Panc1 (cell line): ENCODE measurements at places on chromosomes 5 and 9.
A peak's percentile ranks its signal among the peaks of the same experiment; 100 is the strongest.

- no peak for DNase-seq
Observed at GRCh38 chr5:169706071-169706470, 69.0 kb downstream of the DOCK2 start.

DNA sequence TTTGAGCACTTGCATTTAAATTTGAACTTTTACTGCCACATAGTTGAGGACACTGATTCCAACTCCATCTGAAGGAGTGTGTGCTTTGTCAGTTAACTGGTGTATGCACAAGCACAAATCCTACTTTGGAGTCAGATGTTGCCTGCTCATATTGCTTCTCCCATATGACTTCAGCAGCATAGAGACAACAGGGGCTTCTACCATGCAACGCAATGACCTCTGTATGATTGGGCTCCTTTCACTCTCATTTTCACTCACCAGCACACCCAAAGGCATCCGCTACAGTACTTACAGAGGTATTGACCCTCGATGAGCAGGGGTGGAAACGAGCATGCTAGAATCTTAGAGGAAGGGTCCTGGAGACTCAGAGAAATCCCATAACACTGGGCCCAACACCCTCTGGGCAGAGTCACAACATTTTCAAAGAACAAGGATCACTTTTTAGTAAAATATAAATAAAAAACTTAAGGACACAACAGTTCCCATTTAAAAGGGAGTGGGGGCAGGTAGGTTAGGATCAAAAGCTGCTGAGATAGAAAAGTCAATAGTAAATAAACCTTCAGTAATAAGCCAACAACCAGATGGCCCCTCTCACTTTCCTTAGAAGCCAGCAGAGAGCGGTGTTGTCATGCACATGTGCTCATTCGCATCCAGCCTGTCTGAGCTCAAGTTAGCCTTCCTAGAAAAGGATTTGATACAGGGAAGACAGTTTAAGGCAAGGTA lies 203.8 kb downstream of the SNCAIP start:
- peak; percentile 45 for DNase-seq

DNA sequence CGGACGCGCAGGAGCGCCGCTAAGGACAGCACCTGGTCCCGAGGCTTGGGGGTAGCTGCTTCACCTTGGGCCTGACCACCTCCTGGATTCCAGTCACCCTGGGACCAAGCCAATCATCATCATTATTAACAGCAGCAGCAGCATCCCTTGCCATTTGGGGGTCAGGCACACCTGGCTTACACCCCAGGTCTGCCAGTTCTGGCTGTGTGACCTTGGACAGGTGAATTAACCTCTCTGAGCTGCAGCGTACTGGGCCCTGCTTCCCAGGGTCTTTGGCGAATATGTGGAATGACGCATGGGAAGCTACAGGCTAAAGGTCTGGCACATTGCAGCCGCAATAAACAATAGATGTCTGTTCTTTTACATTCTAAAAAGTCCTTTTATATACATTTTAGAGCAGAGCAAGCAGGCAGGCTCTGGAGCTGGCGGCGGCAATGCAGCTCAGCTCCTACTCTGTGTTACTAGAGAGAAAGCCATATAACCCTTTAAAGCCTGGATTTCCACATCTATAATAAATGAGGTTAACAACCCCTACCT lies 97.8 kb upstream of the CPLX2 start:
- DNase-seq, result no peak

DNA sequence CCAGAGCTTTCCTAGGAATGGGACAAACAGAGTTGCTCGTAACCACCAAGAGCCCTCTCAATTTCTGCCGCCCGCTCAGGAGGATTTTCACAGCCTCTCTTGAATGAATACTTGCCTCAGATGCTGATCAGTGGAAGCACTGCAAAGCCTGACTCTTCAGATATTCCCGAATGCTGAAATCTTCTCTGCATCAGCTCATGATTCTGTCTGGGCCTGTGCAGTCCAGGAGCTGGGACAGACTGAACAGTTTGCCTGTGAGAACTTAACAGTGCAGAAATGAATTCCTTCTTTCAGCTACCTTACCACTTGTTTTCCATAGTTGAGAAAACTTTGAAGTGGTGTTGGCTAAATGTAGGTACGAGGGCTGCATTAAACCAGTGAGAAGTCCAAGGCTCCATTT lies 17.1 kb downstream of the ZNF462 start:
- no peak for DNase-seq

- no peak for DNase-seq
Observed at GRCh38 chr5:150653145-150653761, 7.8 kb upstream of the MYOZ3 start.

DNA sequence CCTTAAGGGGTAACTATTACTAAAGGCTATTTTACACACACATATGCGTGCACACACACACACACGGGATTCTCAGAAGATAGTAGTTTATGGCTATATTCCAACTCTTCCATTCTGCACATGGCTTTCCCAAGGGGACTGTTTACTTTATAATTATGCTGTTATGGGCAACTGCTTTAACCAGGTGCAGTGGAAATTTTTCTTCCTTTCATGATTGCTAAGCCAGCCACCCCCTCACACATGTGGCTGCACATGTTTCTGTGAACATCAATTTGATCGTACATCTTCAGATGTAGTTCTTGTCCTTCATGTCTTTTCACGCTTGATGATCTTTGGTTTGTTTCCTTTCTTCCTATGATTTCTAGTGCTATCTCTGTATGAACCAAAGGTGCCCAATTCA lies 37.0 kb downstream of the MRPS30 start:
- no peak for DNase-seq

DNA sequence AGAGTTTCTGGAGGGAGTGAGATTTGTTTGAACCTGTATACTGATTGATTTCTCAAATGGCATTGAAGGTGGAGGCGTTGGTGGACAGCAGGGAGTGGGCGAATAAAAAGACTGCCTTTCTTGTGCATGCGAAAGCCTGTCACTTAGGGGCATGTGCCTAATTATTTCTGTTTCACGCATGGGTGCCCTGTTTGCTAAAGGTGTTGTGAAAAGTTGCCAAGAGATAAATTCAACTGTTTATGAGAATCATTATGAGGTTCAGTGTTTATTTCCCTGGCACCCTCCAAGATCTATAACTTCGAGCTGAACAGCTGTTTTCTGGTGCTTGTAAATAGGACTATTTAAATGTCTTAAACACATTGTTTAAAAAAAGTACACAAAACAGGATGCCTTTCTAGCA lies 67.4 kb upstream of the DMRTA1 start:
- DNase-seq, result no peak

DNA sequence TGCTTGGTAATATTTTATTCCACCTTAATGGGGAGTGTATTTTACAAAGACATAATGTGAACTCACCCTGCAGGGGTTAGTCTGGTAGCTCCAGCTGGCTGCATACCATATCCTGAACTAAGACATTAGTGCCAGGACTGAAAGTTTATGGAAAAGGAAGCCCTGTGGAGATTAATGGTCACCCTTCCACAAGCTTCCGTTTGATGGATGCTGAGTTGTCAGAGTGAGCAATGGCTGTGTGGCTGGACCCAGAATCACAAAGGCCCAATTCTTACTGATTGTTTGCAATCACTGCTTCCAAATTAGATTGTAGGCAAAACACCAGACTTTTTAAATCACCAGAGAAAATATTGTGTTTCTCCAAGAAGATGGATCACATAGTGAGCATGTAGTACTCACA lies 90.1 kb upstream of the TRPC7 start:
- no peak for DNase-seq

- DNase-seq, result no peak
Observed at GRCh38 chr9:94929369-94929756, 202.9 kb downstream of the AOPEP start.

DNA sequence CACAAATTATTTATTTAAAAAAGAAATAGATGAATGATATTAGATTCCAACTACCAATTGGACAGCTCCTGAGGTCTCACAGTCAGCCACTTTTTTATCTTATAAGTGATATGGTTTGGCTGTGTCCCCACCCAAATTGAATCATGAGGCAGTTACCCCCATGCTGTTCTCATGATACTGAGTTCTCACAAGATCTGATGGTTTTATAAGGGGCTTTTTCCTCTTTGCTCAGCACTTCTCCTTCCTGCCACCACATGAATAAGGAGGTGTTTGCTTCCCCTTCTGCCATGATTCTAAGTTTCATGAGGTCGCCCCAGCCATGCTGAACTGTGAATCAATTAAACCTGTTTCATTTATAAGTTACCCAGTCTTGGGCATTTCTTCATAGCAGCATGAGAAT lies 12.9 kb downstream of the NLN start:
- no peak for DNase-seq

- peak; percentile 33 for DNase-seq
Observed at GRCh38 chr5:171336521-171337209, 27.6 kb downstream of the TLX3 start.

- no peak for DNase-seq
Observed at GRCh38 chr9:22050924-22051323, 41.8 kb upstream of the CDKN2B start.

DNA sequence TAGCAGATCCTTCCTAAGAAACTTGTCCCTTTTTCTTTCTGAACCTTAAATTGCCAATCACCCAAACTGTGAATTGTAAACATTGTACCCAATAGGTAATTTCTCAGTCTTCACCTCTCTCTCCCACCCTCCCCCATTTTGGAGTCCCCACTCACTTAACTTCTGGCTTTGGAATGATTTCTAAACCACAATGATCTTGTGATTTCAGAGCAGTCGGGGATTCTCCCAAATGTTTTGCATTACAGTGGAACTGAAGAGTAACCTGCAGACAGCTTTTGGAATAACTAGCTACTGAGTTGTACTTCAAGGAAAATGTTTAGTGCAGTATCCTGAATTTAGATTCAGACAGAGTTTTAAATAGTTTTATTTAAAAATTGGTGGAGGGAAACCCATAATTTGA lies 19.2 kb downstream of the SLC27A6 start:
- DNase-seq, result no peak

GRCh38 chr5:174295702-174296436 lies 250.4 kb downstream of the NSG2 start:
- no peak for DNase-seq

DNA sequence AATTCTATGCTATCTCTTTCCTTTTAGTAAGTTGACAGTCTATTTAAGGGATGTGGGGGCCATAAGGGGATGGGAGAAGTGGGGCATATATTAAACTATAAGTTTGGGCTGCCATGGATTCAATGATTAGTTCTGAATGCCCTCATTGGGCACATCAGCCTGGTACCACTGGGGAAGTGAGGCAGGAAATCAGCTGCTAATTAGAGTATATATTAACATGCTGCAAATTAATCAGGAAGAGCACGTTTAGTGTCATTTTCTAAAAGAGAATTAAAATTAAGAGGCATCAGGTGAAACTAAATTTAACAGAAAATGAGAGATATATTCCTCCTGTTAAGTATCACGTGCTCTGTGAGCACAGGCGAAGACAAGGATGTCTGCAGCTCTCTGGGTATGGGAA lies 123.0 kb upstream of the GNA14 start:
- no peak for DNase-seq

GRCh38 chr5:138712324-138712723 lies 40.9 kb upstream of the CTNNA1 start:
- DNase-seq, result no peak
